COLO829 (cell line): ENCODE measurements at places on chromosomes 12 and 14.

- DNase-seq = no peak
These were observed 220.3 kb upstream of the FKBP4 start for GRCh38 chr12:2574355-2574935.

DNA sequence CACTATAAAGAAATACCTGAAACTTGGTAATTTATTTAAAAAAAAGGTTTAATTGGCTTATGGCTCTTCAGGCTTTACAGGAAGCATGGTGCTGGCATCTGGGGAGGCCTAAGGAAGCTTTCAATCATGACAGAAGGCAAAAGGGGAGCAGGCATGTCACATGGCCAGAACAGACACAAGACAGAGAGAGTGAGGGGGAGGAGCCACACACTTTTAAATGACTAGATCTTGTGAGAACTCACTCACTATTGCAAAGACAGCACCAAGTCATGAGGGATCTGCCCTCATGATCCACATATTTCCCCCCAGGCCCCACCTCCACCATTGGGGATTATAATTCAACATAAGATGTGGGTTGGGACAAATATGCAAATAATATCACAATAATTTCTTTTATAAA, 355.6 kb downstream of the DAD1 start:
- DNase-seq = no peak

GRCh38 chr12:113131556-113131955, 4.0 kb downstream of the RASAL1 start:
- no peak for DNase-seq

DNA sequence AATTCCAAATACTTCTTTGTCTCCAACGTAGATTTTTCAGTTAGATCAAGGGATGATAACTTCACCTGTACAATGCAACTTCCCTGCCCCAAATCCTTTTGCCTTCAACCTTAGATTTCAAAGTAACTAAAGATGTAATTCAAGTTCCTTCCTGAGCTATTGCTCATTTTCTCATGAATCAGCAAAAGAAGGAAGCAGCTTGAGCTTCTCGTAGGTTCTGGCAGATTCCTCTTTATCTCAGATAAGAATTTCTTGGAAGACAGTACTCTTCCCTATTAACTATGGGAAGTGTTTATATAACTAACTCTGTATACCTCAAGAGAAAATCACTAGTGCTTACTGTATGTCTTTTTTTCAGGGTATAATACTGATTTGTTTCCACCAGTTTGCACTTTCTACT, 203.8 kb downstream of the RASSF9 start:
- no peak for DNase-seq

GRCh38 chr14:103118018-103118662, 5.1 kb upstream of the TNFAIP2 start:
- DNase-seq = no peak

DNA sequence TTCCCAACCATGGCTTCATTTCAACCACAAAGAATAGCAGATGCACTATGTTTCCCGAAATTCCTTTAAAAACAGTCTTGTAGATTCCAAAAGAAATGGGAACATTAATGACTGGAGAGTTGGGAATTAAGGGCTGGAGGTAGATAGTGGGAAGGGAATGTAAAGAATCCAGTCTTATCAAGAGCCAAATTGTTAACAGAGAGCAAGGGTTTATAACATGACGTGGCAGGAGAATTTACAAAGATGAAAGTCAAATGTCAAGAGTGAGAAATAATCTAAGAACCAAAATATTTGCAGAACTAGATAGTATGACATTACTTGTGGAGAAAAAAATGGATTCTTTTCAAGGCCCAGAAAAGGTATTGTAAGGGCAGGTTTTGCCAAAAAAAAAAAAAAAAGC, 200.9 kb downstream of the GRIN2B start:
- DNase-seq = peak; percentile 34

DNA sequence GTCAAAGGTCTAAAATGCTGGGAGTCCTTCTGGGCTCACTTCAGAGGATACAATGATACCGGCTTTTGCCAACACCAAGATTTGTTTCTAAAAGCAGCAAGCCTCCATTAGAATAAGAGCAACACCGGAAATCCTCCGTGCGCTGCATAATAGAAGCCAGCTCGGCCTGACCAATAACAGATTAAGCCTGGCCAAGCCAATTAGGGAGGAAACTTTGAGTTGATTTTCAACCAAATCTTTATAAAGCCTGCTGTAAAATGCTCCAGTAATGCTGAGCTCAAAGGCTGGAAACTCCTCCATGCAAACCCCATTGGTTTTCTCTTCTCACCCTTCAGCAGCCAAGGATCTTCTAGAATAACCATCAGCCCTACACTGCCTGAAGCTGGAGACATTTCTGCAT, 150.1 kb downstream of the NTF3 start:
- DNase-seq = no peak

- DNase-seq = no peak
These were observed 572 bp upstream of the ACSS3 start for GRCh38 chr12:81077329-81077685.

GRCh38 chr12:14187002-14187401, 178.5 kb upstream of the ATF7IP start:
- DNase-seq = no peak

GRCh38 chr14:58645641-58646040, 7.9 kb downstream of the DACT1 start:
- DNase-seq = no peak

- DNase-seq = no peak
These were observed 2.3 kb downstream of the CFL2 start for GRCh38 chr14:34711796-34712712.

DNA sequence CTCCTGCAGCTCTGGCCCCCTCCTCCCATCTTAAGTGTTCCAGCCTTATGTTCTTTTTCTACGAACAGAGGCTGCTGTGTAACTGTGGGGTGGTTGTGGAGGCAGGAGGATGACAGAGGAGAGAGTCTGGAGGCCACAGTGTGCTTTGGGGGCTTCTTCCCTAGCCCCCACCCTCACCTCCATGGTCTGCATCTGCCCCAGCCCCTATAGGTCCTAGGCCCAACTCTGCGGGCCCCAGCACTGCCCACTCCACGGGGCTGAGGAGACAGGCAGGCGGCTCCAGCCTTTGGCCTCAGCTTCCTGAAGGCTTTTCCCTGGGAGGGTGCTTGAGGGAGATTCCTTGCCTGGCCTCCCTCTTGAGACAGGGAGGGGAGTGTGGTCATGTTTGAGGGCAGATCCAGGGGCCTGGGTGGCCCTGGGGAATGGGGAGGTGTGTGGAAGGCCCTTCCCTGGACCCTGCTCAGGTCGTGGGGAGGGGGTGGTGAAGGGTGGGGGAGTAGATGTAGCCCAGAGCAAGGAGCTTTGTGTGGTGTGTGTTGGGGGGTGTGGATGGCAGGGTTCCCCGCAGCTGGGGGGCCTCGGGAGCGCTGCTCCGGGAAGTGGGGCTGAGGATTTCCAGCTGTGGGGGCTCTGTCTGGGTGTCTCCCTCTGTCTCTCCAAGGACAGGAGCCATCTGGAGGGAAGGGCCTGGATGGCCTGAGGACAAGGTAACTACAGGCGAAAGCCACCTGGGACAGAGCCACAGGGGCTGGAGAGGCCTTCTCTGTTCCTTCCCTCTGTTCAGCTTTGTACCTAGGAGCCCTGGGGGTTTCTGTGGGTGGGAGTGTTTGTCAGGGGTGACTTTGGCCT, 1.1 kb downstream of the SMIM41 start:
- no peak for DNase-seq

DNA sequence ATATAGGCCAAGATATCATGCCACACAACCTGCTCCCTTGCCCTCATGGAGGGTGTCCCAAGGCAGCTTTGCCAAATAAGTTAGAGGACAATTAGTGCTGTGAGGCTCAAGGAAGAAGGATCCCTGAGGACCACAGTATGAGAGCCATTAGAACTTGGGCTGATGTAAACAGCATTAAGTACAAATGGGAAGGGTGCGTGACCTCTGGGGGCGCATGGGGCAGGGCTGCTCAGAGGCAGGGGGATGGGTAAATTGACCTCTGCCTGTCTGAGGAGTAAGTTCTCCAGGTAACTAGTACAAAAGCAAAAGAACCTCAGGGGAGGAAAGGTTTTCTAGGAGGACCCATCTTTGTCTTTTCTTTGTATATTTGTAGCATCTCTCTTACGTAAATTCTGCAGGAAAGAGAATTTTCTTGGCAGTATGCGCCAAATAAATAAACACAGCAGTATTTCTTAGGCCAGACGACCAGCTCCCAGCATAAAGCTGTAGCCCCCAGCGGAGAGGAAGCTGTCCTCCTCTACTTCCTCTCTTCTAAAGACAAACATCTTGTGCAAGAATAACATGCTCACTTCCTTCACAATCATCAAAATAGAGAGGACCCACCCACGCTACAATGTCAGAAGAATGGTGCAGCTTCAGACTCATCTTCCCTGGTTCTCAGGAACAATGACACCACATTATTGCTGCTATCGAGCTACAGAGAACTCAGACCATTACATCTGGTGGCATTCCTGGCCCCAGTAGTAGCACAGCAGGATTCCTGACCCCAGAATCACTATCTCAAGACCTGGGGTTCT, 16.4 kb upstream of the VWF start:
- peak; percentile 14 for DNase-seq

- DNase-seq = no peak
These were observed 99.2 kb downstream of the SLC41A2 start for GRCh38 chr12:104858611-104859543.

GRCh38 chr12:23197266-23197665, 572.3 kb downstream of the ETNK1 start:
- DNase-seq = no peak

GRCh38 chr12:113766131-113766878, 199.8 kb downstream of the RBM19 start:
- no peak for DNase-seq

DNA sequence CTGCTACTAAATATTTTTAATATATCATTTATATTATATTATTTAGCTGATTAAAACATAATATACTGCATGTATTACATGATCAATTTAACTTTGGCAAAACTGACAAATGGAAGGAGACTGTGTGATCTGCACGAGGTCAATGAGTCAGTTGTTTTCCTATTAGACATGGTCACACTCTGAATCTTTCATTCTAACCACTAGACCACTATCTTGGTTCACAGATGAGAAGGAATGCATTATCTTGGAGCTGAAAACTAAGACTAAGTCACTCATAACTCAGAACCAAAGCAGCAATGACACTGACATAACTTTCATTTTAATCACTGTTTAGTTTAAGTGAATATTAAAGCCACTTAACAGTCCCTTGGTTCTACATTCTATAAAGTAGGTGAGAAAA, 37.4 kb downstream of the GNPTAB start:
- peak; percentile 89 for DNase-seq

DNA sequence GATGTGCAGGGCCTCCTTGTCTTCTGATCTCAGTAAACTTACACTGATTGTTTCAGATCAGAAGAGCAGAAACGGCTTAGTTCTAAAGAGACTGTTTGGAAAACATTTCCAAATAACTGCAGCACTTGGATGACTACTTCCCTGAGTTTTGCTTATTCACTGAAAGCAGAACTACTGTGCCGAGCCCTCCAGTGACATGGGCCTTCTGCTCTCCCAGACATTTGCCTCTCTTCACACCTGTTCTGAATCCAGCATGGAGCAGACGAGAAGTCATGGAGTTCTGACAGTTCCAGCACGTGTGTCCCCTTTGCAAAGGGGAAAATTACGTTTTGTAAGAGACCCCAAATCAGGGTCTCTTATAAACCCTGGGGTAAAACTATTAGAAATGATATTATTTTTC, 31.4 kb downstream of the ETNK1 start:
- no peak for DNase-seq

- DNase-seq = no peak
These were observed 4.8 kb downstream of the SYNE3 start for GRCh38 chr14:95511687-95512086.

DNA sequence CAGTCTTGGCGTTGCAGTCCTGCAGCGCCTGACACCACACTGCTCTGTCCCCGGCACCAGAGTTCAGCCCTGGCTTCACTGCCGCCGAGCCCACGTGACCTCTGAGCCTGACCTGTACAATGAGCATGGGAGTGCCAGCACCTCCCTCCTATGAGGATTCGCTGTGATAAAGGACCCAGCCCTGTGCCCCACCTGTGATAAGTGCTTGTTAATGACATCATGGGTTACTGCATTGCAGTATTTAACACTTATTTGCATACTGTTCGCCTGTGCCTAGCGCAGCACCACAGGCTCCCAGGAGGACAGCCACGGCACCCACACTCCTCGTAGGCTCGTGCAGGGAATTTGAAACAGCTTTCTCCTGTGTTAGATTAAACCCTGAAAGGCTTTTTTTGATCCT, 118.2 kb upstream of the GSC start:
- no peak for DNase-seq

GRCh38 chr14:103067231-103067954, 10.0 kb upstream of the CDC42BPB start:
- DNase-seq = no peak

- DNase-seq = no peak
These were observed 20.3 kb downstream of the PDE6H start for GRCh38 chr12:14993117-14993516.

GRCh38 chr14:95157048-95157326, 342 bp downstream of the DICER1 start:
- no peak for DNase-seq

GRCh38 chr14:101123618-101124510, 220.3 kb upstream of the RTL1 start:
- no peak for DNase-seq

DNA sequence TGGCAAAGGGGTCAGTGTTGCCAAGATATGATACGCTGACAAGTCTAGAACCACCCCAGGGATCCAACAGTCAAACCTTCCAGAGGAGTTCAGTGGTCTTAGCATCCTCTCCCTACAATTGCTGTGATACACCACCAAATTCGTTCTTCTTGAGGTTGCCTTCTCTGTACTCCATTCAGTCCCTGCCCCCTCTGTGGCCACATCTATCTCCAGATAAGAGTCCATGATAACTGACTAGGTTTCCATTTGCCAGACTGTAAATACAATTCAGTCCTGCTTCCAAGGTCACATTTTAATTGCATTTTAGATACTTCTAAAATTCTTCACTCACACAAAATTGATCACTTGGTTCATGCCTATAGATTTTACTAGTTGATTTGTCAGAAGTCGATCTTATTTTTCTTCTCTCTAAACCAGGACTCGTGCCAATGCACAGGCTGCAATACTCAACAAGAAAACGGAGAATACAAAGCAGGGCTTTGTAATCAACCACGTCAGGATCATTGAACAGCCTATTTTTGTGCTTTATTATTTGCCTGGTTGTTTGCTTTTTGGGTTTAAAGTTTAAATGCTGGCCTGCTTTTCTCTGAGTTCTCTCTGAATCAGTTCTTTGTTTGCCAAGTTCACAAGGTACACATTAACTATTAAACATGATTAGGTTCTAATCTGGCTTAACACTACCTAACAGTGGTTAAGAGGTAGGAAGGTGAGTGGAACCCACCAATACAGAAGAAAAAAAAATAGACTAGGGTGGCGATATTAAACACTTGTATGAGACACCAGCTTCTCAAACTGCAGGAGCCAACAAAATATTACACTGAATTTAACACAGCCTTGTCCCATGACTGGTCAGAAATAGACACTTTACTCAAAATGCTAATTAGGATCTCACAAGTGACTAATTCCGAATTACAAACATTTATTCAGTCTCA, 5.3 kb upstream of the TSPAN8 start:
- DNase-seq = peak; percentile 58

- DNase-seq = no peak
These were observed 28.4 kb upstream of the NEDD1 start for GRCh38 chr12:96878704-96879103.

GRCh38 chr12:67760586-67761275, 112.2 kb downstream of the DYRK2 start:
- no peak for DNase-seq

GRCh38 chr12:118409834-118410233, 33.5 kb downstream of the SUDS3 start:
- no peak for DNase-seq
